Stimulated activated CD8-positive, alpha-beta memory T cell treated with anti-CD3 and anti-CD28 coated beads, Interleukin-7, amount 100 ng/mL, for 4 hours (primary cell): ENCODE measurements at places on chromosomes 5 and 9.

- no peak for DNase-seq
These were observed 66.4 kb downstream of the WWC1 start for GRCh38 chr5:168357876-168358275.

- no peak for DNase-seq
These were observed 15.1 kb downstream of the SLC28A3 start for GRCh38 chr9:84325347-84325973.

GRCh38 chr5:169424670-169425378 lies 123.9 kb upstream of the SLIT3 start:
- DNase-seq = no peak

DNA sequence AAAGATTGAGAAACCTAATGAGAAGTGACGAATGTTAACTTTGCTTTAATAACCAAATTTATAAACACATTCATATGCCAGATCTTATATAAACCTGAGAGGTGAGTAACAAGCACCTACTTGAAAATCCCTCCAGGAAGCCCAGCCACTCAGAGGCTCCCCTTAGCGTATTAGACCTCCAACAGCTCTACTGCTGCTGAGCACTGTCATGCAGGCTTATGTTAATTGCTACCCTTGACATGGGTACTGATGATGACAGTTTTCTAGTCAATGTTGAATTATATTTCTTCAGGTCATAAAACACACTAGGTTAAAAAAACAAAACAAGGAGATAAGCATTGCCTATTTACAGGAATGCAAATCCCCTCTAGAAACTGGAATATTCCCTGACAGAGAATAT lies 161.2 kb downstream of the MPDZ start:
- DNase-seq = no peak

- DNase-seq = no peak
These were observed 639.7 kb downstream of the BNC2 start for GRCh38 chr9:16230731-16231130.

- DNase-seq = no peak
These were observed 136.9 kb upstream of the PRR16 start for GRCh38 chr5:120327180-120327579.

GRCh38 chr9:117028103-117028858 lies 341.2 kb downstream of the TRIM32 start:
- no peak for DNase-seq

DNA sequence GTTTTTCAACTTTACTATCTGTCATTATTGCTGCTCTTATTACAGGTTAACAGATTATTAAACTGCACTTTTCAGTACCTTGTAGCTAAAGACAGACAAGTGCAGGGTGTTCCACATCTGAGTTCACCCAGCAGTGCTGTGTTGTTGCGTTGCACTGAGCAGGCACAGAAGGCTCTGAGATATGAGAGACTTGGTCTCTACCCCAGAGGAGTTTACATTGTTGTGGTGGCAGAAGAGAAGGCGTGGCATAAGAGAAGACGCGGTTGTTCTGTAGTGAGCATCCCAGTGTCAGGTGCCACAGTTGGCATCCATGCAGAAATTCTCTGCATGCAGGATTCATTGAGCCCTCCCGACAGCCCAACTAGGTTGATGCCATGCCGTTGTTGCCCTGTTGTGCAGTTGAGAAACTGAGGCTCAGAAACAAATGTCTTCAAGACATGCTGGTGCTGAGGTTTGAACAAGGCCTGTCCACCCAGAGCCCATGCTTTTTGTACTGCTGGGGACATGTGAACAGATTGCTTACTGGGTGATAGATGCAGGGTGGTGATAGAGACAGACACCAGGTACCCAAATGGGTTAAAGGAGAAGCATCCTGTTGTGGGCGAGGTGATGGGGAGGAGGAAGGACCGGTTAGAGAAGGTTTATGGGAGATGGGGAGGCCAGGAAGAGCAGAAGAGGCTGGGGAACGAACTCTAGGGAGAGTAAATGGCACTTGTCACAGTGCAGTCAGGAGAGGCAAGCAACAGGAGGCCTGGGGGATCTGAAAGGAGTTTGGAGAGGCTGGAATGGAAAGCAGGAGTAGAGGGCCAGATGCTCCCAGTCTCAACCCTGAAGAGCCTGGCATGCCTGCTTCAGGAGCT lies 8.2 kb downstream of the ABL1 start:
- DNase-seq = no peak

GRCh38 chr5:82465235-82465634 lies 187.1 kb upstream of the RPS23 start:
- DNase-seq = no peak

- peak; percentile 6 for DNase-seq
These were observed at the start of gene BICD2 for GRCh38 chr9:92764381-92764987. Gene BICD2, minus strand, starts transcription at chr9:92764833. Its CDS starts 89 bp downstream, at chr9:92764744.

GRCh38 chr5:140312791-140313189 lies 9.9 kb upstream of the PFDN1 start:
- DNase-seq = no peak

- DNase-seq = no peak
These were observed 13.1 kb upstream of the URM1 start for GRCh38 chr9:128358090-128358489.

DNA sequence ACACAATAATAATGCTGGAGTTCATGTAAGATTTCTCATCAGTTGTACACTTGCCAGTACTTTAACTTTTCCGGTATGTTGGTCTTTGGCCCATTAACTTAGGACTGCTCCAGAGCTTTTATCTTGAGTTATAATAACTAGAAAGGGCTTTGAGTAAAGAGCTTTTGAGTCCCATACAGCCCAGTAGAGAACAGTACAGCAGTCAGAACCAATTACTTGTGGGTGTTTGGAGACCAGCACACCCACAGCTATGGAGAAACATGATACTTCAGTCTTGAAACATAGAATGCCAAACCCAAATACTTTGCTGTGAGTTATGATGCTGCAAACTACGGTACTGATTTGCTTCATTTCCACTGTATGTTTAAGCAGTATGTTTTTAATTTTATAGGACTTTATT lies 374.3 kb downstream of the CCDC171 start:
- DNase-seq = no peak

- DNase-seq = no peak
These were observed 31.5 kb upstream of the ALDH1A1 start for GRCh38 chr9:72984226-72984947.

DNA sequence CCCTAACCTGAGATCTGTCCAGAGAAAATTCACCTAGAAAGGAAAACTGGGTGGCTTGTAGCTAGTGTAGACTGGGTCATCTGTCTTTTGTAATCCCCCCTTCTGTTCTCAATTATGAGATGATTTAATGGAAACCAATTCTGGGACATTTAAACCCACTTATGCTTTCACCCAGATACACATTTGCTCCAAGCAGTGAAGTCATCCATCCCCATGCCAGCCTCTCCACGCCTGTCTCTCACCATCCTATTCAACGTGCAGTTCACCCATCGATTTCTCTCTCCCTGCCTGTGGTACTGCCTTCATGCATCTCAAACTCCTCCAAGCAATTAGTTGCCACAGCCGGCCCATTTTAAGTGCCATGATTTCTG lies 1.8 kb downstream of the PHF19 start:
- no peak for DNase-seq

GRCh38 chr5:76050134-76050533 lies 33.0 kb upstream of the SV2C start:
- DNase-seq = no peak

- DNase-seq = no peak
These were observed 166.8 kb downstream of the YIPF5 start for GRCh38 chr5:144003636-144004035.

- DNase-seq = no peak
These were observed 21.0 kb upstream of the RNF180 start for GRCh38 chr5:64144425-64145215.

- DNase-seq = no peak
These were observed 896 bp downstream of the CMBL start for GRCh38 chr5:10306806-10307205.

DNA sequence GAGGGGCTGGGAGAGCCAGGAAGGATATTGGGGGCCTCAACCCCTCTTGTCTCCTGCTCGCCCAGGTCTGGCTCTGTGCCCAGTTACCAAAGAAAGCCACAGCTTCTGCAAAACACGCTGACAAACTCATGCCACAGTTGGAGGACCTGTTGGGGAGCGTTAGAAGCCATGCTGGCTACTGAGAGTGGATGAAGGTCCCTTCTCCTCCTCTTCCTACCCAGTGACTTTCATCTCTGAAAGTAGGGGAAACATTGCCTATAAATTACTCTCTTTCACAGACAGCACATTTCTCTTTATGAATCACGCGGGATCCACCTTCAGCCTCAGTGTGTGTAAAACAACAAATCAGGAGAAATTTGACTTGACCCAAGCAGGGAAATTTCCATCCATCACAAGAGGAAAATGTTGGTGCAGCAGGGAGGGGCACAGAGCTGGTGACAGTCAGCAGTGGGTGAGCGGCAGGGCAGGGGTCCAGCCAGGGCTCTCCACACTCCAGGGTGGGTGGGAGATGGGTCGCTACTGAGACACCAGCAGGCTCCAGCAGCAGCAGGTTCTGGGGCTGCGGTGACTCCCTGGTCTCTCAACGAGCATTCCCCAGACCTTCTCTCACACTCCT lies 181.9 kb downstream of the FGF18 start:
- DNase-seq = no peak

- DNase-seq = no peak
These were observed 21.2 kb downstream of the FYB1 start for GRCh38 chr5:39198127-39198526.

DNA sequence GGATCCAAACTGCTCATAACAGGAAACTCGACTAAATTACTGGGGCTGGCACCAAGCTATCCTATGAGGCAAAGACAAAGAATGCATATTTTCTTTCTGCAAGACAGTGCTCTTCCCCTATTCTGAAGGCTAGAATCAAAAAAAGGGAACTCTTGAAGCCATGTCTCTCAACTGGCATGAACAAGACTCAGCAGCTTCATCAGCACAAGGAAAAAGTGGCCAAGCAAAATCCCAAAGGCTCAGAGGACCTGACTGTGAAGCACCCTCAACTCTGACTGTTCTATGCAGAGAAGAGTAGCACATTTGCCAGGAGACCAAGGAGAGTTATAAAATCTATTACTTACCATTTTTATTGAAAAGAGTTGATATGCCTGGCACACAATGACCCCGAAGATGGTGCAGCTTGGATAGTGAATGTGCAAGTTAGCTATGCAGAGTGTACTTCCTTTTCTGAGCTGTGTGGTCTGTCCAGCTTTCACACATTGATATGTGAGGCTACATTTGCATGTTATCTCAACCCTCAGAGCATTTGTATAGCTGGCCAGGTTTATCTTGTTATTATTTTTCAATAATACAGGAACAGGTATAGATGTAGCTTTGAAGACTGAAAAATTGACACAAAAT lies 51.0 kb upstream of the FYB1 start:
- no peak for DNase-seq

- DNase-seq = no peak
These were observed 40.7 kb upstream of the CTXN3 start for GRCh38 chr5:127608077-127608660.

DNA sequence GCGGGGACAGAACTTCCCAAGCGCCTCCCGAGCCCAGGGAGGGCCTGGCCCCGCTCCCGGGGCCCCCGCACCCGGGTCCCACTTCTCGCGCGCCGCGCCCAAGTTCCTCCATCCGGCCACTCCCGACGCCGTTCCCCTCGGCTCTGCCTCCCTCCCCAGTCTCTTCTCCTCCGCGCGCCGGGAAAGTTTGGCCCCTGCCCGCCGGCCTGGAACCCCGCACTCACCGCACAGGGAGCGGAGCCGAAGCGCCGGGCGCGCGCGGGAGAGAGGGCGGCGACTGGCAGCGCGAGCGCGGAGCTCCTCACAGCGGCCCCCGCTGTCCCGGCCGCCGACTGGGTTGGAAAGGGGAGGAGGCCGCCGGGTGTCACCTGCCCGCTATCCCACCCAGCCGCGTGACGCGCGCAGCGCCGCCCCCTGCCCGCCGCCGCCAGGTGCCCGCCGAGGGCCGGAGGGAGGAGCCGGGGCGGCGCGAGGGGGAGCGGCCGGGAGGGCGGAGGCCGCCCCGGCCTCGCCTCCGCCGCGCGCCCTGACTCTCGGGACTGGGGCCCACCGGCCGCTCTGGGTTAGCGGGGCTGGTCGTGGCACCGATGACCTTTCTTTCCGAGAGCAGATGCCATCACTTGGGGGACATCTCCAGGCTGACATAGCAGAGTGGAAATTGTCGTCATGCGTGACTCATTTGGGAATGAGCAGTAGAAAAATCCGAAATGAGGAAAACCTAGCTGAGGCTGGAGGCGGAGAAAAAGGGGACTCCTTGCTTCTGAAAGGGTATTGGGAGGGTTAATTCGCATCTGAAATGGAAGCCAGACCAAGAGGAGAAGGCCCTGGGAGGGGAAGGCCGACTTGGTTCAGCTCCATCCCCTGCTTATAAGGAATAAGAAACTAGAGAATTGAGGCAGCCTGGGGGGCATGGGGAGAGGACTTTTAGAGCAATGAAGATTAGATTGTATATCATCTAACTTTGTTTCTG lies at the start of gene ELOVL7:
TSS of gene ELOVL7 (minus strand) at position 334 of the 970 bp plus-strand sequence. CDS start 56,872 bp downstream, outside the sequence.
- no peak for DNase-seq

DNA sequence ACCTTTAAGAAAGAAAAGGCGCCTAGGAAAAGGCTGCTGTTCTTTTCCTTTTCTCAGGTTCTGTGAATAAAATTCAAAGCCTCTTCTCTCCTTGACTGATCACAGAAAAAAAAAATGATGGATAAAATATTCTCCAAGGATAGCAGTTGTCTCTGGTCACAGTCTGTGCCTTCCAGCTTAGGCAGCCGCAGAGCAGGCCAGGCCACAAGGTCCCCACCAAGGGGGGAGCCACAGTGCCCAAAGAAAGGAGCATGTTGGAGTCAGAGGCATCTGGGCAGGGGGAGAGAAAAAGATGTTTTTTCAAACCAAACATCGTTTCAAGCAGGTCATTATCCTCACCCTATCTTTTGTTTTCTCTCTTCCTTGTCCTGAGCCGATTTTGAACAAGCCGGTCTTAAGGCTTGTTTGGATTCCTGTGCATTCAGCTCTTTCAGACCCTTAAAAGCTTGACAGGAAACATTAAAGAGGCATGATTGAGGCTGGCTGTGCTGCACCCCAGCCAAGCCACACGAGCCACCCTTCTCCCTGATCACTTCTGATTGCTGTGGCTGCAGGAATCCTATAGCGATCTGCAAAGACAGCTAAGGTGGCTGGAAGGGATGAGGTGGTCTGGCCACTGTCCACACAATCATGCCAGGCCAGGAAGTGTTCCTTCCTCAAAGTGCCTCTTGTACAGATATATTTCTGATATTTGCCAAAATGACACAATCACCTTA lies 284.6 kb upstream of the TLE4 start:
- DNase-seq = no peak

DNA sequence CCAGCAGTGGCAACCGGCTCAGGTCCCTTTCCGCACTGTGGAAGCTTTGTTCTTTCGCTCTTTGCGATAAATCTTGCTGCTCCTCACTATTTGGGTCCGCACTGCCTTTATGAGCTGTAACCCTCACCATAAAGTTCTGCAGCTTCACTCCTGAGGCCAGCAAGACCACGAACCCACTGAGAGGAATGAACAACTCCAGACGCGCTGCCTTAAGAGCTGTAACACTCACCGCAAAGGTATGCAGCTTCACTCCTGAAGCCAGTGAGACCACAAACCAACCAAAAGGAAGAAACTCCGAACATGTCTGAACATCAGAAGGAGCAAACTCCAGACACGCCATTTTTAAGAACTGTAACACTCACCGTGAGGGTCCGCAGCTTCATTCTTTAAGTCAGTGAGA lies 103.5 kb downstream of the GLIS3 start:
- no peak for DNase-seq

- DNase-seq = no peak
These were observed 77.0 kb downstream of the IQGAP2 start for GRCh38 chr5:76479973-76480667.
